ENCODE measurements at places on chromosomes 11 and 22.

DNA sequence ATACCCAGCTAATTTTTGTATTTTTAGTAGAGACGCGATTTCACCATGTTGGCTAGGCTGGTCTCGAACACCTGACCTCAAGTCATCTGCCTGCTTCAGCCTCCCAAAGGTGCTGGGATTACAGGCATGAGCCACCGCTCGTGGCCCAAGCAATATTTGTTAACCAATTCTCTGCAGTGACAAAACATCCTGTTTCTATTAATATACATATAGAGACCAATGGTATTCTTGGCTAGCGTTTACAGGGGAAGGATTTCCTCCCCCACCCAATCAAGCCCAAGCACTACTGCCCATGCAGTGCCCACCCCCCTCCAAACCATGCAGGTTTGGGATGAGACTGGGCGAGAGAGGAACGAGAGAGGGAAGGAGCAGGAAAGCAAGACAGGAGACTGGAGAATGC is 53.1 kb downstream of the APOL3 start:
- DNase-seq: no peak

GRCh38 chr22:31680861-31681341 is 18.9 kb upstream of the PISD start:
- no peak for DNase-seq

GRCh38 chr11:6357222-6357621 is 33.1 kb upstream of the SMPD1 start:
- DNase-seq: no peak

DNA sequence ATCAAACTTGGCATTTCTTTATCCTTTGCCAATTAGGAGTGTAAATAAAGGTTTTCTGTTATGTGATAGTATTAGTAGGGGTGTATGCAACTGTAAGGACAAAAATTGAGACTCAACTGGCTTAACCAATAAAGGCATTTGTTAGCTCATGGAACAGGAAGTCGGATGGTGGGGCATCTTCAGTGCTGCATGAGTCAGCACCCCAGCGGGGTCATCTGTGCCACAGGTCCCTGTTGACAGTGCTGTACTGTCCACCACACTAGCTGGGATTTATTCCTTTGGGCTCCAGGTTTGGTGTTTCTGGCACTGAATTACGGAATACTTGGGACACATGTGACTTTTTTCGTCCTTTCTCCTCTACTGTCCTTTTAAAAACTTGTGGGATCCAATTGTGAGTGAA is 86.0 kb downstream of the PPP6R3 start:
- no peak for DNase-seq

DNA sequence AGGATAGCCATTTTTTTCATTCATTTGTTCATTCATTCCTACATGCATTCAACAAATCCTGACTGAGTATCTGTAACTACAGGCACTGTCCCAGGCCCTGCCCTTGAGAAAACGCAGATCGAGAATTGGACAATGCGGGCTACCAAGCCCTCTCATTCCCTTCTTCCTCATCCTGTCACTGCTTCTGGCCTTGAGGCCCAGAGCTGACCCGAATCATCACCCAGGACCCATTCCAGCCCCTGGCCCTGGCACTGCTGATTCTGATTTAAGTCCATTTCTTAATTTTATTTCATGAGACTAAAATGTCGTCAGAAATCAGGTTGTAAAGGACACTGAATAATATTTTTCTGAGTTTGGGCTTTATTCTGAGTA is 24.3 kb downstream of the COMMD9 start:
- no peak for DNase-seq

DNA sequence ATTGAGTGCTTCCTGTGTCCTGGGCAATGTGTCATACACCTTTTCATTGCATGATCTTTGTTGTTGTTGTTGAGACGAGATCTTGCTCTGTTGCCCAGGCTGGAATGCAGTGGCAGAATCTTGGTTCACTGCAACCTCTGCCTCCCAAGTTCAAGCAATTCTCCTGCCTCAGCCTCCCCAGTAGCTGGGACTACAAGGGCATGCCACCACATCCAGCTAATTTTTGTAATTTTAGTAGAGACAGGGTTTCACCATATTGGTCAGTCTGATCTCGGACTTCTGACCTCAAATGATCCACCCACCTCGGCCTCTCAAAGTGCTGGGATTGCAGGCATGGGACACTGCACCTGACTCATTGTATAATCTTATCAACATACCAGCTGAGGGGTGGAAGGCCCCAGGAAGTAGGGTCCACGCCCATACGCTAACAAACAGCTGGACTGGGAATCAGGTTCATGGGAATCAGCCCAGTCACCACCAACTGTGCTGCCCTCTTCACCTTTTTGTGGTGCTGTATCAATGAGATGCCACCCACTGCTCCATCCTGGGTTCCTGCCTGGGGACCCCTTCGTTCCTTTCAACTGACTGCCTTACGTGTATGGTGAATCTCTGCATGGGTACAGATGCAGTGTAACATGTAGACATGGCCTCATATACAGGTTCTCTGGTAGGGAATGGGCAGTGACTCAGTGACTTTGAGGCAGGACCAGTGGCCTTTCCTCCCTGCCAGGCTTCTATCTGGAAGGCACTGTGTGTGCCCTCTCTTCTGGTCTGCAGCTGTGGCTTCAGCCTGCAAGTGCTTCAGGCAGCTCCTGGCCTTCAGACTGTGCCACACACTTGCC is 32.5 kb upstream of the YWHAH start:
- DNase-seq: no peak

GRCh38 chr11:64081745-64082442 is 46.2 kb downstream of the FLRT1 start:
- DNase-seq: no peak

- DNase-seq: no peak
These were observed 81.0 kb upstream of the MTMR2 start for GRCh38 chr11:96004862-96005261.

- no peak for DNase-seq
These were observed 78.8 kb downstream of the BBOX1 start for GRCh38 chr11:27119396-27119795.

- no peak for DNase-seq
These were observed 98.2 kb downstream of the NTM start for GRCh38 chr11:131468565-131468964.

- DNase-seq: peak; percentile 85
These were observed 198.2 kb downstream of the SWAP70 start for GRCh38 chr11:9861860-9862725.

GRCh38 chr11:12200991-12201985 is 90.9 kb downstream of the MICAL2 start:
- no peak for DNase-seq

DNA sequence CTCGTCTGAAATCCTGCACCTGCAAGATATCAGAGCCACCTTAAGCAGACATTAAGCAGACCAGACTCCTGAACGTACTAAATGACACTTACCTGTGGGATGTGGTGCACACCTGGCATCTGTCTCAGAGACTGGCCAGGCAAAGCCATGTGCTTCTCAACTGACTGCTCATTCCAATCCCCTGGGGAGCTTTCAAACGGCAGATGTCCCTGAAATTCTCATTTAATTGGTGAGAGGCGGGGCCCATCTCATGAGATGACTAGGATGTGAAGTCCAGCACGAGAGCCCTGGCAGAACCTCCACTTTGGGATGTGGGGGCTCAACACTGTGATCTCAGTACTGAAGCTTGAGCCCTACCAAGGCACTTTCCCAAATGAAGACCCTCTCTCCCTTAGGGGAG is 84.9 kb upstream of the HMGXB4 start:
- no peak for DNase-seq

DNA sequence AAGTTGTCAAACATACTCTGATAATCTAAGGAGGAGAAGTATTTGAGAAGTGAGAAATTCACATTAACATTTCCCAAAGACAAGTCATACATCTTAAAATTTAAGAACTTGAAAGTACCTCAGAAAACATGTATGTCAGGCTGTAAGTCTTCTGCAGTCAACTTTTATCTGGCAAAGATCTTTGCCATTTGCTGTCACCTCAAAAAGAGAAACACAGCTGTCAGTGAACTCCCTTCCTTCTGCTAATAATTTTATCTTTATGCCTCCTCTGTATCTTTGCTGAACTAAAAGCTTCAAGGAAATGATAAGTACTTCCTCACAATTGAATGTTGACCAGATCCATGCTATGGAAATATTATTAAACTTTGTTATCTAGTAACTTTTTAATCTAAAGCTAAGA is 18.7 kb downstream of the TTC17 start:
- DNase-seq: no peak

GRCh38 chr11:5622802-5623201 is 2.0 kb upstream of the TRIM34 start:
- no peak for DNase-seq

DNA sequence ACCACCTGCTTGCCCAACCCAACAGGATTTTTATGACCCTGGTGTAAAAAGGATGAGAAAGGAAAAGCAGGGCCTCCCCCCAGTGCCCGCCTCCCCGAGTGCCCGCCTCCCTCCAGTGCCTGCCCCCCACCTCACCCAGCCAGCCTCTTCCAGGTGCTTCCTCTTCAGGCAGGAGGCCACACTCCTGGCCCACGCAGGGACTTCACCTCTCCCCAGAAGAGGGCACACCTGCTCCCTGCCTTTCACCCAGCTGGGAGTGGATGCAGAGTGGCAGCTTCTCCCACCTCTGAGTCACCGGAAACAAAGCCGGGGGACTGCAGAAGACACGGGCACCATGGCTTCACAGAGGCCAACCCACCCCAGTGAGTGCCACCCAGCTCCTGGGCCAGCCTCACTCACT is 16.1 kb downstream of the CPT1A start:
- DNase-seq: peak; percentile 46

DNA sequence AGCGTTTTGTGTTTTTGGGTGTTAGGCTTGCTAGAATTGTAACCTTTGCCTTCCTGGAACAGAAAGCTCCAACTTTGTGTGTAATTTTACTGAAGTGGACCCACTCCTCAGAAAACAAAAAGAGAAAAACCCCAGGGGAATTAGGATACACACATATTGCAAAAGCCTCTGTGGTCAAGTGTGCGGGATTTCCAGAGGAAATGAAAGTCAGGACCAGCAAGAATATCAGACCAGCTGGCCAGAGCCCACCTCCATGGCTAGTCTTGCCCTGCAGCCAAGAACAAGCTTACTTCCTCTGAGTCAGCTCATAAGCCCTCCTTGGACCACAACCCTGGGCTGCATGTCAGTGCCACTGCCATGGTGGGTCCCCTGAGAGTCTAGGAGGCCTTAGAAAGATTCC is 37.0 kb upstream of the FTH1 start:
- no peak for DNase-seq

DNA sequence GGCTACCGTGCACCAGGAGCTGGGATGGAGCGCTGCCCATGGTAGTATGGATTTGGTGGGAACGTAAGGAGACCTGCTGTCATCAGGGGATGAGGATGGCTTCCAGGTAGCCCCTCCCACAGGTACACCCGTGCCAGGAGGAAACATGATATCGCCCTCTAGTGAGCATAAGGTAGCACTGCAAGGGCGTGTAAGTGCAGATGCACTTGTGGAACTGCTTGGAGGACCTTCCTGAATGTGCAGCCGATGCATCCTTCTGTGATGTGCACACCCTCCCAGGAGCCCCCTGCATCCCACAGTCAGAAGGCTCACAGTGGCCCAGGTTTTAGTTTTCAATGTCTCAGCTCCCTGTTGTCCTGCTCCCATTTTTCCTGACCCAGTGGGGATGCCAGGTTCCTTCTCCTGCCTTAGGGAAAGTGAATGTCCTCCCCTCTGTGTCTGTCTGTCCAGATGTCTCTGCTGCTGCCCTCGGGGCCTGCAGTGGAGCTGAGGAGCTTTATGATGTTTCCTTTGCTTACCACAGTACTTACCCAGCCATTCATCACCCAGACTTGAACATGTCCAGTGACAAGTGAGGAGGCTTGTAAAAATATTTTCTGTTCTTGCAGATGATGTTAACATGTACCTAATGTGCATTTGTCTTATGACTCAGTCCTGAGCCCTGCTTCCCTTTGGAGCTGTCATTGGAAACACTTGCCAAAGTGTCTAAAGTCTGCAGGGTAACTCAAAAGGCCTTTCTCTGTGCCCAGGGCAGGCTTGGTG is 49.2 kb downstream of the DBX1 start:
- peak; percentile 93 for DNase-seq

DNA sequence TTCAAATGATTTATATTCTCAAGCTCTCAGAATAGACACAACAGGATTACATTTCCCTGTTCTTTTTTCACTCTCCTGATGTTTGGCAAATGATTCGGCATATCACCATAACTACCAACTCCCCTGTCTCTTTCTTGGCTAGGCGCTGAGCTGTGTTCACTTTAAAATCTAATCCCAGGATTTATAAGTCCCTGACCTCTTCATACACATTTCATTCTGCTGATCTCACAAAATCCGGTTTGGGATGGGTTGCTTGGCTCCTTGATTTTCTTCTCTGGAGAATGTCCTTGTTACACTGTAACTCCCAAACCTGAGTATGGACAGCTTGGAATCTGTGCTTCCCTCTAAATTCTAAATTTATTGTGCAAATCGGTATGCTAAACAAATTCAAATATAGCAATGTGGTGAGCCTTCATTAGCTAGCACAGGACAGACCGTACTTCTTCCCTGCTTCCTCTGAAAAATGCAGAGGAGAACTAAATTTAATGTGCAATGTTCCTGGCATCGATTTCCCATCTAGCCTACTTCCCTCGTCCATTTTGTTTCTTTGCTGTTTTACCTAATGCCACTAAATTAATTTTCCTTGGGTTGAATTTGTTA is 858.5 kb upstream of the FAT3 start:
- no peak for DNase-seq

DNA sequence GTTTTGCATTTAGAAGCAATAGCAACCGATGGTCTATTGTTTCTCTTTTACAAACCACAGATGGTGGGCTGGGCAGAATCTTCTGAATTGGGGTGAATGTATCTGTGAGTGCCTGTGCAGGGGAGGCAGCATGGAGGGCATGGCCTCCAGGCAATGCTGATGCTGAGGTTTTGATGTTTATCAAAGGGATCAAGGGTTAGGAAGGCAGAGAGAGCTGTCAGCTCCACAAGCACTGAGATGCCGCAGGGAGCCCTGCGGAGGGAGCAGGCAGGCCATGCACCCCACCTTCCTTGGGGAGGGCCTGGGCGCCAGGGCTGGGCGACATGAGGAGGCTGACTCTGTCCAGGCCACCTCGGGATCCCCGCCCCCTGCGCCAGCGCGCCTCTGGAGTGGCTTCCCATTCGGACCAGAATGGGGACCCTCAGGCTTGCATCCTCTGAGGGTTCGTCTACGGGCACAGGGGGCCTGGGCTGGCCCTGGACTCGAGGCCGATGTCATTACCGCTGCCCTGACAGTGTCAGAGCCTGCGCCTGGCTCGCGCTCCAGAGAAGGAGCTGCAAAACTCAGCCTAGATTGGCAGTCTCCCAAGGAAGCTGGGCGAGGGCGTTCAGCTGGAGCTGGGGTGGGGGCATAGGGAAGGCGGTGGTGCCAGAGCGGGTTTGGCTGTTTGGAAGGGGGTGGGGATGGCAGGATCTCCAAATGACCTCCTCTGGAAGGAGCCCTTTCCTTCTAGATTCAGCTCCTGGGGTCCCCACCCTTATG is 13.9 kb upstream of the TH start:
- DNase-seq: no peak

- peak; percentile 90 for DNase-seq
These were observed at the start of gene SCN3B for GRCh38 chr11:123654566-123655081. SCN3B (minus strand) TSS chr11:123654624; CDS start chr11:123653801, 823 bp downstream.

DNA sequence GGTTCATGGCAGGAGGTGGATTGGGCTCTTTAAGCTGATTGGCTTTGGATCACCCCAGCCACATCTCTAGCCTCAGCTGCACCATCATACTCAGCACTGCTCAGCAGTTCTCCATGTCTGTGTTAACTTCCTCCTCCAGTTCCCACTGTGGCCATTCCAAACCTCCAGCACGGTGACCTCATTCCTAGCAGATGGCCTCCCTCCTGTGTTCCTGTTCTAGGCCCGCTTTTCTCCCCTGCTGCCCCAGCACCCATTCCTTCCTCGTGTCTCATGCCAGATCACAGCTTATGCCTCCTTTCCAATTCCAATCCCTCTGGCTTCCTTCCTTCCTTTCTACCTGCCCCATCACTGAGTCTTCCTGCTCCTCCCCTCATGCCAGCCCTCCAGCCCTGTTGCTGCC is 96.1 kb downstream of the MICAL2 start:
- no peak for DNase-seq

Data from GM23338 (cell line).